Activated naive CD8-positive, alpha-beta T cell treated with anti-CD3 and anti-CD28 coated beads, Interleukin-2, amount 10 ng/mL, durations not matched to agents 7 days and 5 days (primary cell): ENCODE measurements at places on chromosomes 6 and 20. TPM values are rescaled to one million over a fixed set of nuclear protein-coding genes. Genes with fewer than 3 reads are reported as not detected.

DNA sequence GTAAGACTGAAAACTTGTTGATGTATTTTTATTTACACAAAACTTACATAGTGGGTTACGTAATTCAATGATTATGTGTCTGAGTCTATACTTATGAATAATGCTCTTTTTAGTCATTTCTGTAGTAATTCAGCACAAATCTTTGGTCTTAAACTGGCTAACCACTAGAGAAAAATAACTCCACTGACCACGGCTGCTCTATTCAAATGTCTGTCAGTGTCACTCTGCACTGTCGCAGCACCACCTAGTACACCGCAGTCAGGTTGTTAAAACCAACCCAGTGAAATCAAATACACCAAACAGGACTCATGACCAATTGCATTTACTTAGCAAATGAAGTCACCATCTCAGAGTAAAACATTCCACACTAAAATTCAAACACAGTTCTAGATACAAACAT lies 93.5 kb upstream of the CCDC28A start:
- H3K4me1 ChIP-seq: no peaks in the 10 kb centered on the region
- H3K4me3 ChIP-seq: no peak overlapping the region
- DNase-seq: no peak
- no peaks in the 10 kb centered on the region for H3K36me3 ChIP-seq

GRCh38 chr20:1721687-1722512 lies 64.3 kb upstream of the SIRPG start:
- H3K4me1 ChIP-seq: peaks cover 21% of the 10 kb centered on the region
- no peak overlapping the region for H3K4me3 ChIP-seq
- peaks cover 7% of the 10 kb centered on the region for H3K36me3 ChIP-seq
- no peaks in the 10 kb centered on the region for H3K27me3 ChIP-seq
- no peak overlapping the region for H3K27ac ChIP-seq

GRCh38 chr6:115404446-115404845 lies 656.2 kb downstream of the FRK start:
- no peak for DNase-seq
- no peaks in the 10 kb centered on the region for H3K36me3 ChIP-seq
- no peaks in the 10 kb centered on the region for H3K27me3 ChIP-seq
- no peak overlapping the region for H3K27ac ChIP-seq

GRCh38 chr6:100084991-100085364 lies 91.0 kb upstream of the MCHR2 start:
- H3K4me1 ChIP-seq: no peaks in the 10 kb centered on the region
- H3K36me3 ChIP-seq: no peaks in the 10 kb centered on the region
- no peak overlapping the region for H3K4me3 ChIP-seq
- no peak for DNase-seq

DNA sequence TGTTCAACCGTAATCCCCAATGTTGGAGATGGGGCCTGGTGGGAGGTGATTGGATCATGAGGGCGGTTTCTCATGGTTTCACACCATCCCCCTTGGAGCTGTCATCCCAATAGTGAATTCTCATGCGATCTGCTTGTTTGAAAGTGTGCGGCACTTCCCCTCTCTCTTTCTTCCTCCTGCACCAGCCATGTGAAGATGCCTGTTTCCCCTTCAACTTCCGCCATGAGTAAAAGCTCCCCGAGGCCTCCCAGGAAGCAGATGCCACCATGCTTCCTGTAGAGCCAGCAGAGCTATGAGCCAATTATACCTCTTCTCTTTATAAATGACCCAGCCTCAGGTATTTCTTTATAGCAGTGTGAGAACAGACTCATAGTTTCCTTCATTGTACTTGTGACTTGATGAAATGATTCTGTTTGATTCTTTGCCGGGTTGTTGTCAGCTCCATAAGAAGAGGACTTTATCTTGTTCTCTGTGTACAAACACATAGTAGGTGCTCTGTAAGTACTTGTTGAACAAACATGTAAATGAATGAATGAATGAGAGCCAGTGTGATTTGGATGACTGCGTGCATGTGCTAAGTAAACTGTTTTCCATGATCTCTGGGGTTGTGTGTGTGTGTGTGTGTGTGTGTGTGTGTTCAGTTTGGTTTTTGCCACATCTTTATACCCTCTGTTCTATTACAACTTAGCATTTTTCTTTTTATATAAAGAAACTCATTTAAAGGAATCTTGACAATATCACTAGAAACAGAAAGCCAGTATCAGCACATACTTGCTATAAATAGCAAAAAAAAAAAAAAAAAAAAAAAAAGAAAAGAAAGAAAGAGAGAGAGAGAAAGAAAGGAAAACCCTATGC lies 22.5 kb upstream of the PTGIS start:
- H3K36me3 ChIP-seq: peaks cover 20% of the 10 kb centered on the region
- peak overlapping the region; percentile 36 for H3K27ac ChIP-seq
- no peak for DNase-seq
- peaks cover 55% of the 10 kb centered on the region for H3K4me1 ChIP-seq
- H3K27me3 ChIP-seq: no peaks in the 10 kb centered on the region

The TFAP2A gene
- not detected for total RNA-seq

The FAM162B gene
- not detected for total RNA-seq

The ASIP gene
- total RNA-seq: not detected

The SYCP2 gene
- total RNA-seq: 15.0 TPM
